Stimulated activated CD8-positive, alpha-beta memory T cell treated with anti-CD3 and anti-CD28 coated beads, Interleukin-2, amount 100 ng/mL, for 1 hour (primary cell): ENCODE measurements at places on chromosomes 12 and 14.
A peak's percentile ranks its signal among the peaks of the same experiment; 100 is the strongest.

GRCh38 chr12:56374726-56375597 lies 12.3 kb upstream of the APOF start:
- no peak for DNase-seq

DNA sequence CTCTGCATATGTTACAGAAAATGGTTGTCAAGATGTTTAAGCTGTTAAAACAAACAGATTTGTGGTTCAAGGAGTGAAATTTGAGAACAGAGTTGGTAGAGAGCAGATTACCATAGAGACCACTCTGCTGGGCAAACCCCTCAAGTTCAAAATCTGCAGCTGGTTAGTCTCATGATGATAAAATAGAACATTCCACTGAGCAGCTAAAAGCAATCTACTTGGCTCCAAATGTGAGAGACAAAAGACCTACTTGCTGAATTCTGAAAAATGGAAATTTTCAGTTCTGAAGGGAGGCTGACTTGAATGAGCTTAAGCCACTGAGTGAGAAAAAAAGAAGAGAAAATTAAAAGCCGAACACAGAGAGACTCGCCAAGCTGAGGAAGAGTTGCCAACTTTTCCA lies 519.3 kb downstream of the NOVA1 start:
- no peak for DNase-seq

- no peak for DNase-seq
Observed at GRCh38 chr12:32466187-32466586, 66.8 kb downstream of the FGD4 start.

- DNase-seq, result no peak
Observed at GRCh38 chr12:131448254-131448795, 262.6 kb upstream of the SFSWAP start.

DNA sequence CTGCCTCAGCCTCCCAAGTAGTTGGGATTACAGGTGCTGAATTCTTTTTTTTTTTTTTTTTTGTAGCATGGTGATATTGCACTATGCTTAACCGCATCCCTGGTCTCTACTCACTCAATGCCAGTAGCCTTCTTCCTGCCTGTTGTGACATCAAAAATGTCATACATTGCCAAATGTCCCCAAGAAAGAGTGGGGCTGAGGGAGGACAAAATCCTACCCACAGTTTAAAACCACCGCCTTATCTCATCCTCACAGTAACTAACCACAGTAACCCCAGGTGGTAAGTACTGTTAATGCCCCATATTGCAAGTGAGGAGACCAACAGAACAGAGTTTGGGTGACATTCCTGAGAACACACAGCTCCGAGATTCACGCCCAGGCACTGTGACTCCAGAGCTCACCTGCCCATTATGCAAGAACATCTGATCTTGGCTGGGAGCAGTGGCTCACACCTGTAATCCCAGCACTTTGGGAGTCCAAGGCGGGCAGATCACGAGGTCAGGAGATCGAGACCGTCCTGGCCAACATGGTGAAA lies 19.6 kb downstream of the MORN3 start:
- no peak for DNase-seq

DNA sequence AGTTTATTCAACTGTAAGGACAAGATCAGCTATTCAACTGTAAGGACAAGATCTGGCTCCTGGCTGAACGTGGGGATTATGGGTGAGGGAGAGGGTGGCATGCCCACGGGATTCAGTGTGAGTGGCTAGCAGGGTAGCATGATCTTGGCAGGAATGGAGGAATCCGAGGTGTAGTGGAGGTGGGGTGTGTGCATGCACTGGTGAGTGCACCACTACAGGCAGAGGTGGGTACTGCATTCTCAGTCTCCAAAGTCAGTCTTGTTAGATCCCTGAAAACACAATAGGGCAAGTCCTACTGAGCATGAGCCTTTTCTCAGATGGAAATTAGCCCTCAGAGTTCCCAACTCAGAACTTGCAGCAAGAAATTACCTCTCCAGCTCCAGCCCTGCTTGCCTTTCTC lies 32.2 kb upstream of the DCD start:
- no peak for DNase-seq

GRCh38 chr14:100237735-100238418 lies 1.1 kb upstream of the YY1 start:
- no peak for DNase-seq

- DNase-seq, result no peak
Observed at GRCh38 chr12:113373440-113373839, 15.1 kb downstream of the PLBD2 start.

- no peak for DNase-seq
Observed at GRCh38 chr14:44291366-44291915, 215.6 kb downstream of the FSCB start.

DNA sequence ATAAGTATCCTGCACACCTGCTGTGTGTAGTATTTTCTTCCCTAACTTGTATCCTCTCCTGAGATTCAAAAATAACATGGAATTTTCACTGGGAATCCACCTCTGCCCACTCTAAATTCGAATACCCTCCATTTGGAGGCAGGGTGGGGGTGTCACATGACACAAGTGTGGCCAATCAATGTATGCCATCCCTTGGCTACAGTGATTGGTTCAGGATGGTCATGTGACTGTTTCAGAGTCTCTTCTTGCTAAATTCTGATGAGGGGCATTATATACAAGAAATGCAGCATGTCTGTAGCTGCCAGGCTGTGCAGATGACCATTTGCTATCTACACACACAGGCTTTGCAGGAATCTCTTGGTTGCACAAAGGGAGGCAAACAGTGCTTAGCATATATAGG lies 86.8 kb upstream of the TMEM132C start:
- no peak for DNase-seq

- DNase-seq, result no peak
Observed at GRCh38 chr12:16389594-16389993, 42.1 kb downstream of the MGST1 start.

- DNase-seq, result no peak
Observed at GRCh38 chr12:6084261-6084968, 40.1 kb downstream of the VWF start.

GRCh38 chr12:104632724-104633201 lies 176.0 kb downstream of the CHST11 start:
- no peak for DNase-seq

- DNase-seq, result no peak
Observed at GRCh38 chr14:22097586-22098292, 424.1 kb upstream of the OR4E1 start.

GRCh38 chr12:43835264-43835655 lies 621 bp upstream of the TMEM117 start:
- no peak for DNase-seq

DNA sequence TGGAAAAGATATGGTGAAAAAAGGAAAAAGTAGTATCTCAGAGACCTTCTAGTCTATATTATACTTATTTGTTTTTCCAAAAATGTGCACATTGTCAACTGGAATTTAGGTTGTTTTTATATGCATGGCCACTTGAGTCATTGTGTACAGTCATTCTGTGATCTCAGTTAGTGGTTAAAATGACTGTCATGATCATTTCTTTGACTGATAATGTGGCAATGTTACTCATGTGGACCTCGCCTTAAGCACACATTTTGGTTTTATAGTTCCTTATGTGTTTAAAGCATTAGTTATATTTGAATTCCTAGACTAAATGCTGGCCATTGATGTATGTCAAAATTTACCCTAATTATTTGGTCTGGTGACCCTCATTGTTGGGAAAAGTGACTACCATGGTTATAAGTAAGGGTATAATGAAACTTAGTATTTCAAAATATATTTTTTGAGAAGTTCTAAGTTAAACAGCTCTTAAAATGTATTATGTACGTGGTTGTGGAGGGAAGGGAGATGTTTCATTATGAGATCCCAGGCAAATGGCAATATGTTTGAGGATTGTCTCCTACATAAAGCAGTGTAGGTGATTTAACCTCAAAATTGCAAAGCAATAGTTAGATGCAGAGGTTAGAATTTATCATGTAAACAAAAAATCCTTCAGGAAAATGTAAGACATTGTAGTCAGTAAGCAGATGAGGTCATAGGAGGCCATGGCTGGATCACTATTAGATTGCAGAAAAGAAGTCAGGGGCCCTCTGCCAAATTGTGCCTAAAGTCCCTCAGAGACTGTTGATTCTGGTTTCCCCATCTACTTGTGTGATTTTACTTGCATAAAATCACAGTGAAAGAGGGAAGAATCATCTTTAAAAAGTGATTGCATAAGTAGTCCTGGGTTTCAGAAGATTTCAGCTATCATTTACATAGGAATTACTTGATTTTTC lies 17.5 kb downstream of the PNMA1 start:
- DNase-seq, result no peak

DNA sequence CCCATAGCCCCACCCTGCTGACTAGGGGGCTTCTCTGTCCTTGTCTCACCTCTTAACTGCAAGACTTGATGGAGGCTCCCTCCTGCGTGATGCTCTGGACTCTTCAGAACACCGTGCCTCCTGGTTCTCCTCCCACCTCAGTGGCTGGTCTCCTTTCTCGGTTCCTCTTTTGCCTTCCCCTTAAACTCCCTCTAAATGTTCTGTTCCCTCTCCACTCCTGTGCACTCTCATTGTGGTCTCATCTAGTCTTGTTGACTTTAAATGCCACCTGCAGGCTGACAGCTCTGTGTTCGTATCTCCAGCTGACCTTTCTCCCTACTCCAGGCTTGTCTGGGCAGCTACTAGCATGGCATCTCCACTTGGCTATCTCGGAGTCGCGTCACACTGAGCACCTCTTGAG lies 28.3 kb downstream of the DYNC1H1 start:
- no peak for DNase-seq

GRCh38 chr14:99395909-99396530 lies 84.6 kb downstream of the SETD3 start:
- DNase-seq, result no peak

GRCh38 chr12:118524446-118524845 lies 148.1 kb downstream of the SUDS3 start:
- no peak for DNase-seq

GRCh38 chr12:7108003-7108795 lies 815 bp downstream of the C1RL start:
- peak; percentile 46 for DNase-seq

DNA sequence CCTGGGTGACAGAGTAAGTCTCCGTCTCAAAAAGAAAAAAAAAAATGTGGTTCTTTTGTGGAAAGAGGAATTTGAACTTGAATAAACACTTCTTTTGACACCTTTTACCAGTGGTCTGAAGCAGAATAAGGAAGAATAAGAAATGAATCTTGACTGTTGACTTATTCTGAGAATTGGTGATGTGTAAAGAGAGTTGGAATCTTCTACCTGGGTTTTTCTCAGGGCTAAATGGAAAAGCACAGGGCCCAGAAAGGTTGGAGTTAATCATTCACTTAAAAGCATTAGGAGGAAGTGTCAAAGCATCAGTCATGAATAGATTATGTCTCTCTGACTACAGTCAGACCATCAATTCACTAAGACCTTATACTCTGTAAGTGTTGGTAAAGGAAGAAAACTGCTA lies 13.9 kb downstream of the PNMA1 start:
- no peak for DNase-seq

DNA sequence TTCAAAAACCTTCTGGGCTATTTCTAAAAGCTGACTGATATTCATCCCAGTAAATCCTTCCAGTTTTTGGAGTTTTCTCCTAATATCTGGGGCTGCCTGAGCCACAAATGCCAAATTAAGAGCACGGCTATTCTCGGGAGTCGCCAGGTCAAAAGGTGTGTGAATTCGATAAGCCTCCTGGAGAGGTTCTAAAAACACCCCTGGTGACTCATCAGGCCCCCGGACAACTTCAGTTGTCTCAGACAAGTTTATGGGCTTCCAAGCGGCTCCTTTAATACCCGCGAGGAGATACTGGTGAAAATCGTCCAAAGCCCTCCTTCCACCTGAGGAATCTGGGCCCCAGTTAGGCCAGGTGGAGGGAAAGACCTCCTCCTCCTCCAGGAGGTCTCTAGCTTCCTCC lies 677.1 kb downstream of the TMEM121 start:
- DNase-seq, result no peak

DNA sequence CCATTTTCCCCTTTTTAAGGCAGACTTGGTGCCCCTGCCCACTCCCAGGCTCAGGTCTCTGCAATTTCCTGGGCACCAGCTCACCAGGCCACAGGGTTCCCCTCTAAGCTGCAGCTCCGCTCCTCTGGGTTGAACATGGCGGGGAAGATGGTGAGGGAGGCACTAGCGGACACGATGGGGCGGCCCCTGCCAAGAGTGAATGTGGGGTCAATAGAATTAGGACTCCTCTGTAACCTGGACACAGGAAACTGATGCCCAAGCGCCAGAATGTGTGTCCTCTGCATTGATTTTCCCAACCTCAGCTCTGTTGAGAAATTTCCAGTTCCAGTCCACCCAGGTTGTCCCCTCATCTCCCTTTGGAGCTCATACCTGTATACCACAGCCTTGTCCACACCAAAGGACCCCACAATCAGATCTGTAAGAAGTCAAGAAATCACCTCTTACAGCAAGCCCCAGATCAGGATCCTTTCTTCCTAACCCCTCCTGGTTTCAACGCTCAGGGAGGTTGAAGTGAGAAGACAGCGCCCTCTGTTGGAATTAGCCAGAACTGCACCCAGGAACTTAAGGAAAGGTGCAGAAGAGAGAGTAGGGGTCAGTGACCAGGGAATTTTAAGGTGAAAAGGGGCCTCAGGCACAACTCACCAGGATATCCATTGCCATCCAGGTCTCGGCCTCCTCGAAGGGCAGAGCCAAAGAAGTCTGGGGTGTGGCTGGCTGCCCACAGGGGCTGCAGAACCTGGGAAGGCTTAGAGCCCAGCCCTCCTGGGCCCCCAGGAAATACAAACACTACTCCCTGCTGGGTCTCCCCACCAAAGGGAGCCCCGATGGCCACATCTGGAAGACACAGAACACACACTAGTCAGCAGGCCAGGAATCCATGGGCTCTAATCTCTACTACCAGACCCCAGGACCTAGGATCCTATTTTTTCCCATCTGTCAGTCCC lies 14.7 kb downstream of the ITGA5 start:
- DNase-seq, result peak; percentile 33

GRCh38 chr12:44314007-44314500 lies 478.2 kb downstream of the TMEM117 start:
- DNase-seq, result no peak

DNA sequence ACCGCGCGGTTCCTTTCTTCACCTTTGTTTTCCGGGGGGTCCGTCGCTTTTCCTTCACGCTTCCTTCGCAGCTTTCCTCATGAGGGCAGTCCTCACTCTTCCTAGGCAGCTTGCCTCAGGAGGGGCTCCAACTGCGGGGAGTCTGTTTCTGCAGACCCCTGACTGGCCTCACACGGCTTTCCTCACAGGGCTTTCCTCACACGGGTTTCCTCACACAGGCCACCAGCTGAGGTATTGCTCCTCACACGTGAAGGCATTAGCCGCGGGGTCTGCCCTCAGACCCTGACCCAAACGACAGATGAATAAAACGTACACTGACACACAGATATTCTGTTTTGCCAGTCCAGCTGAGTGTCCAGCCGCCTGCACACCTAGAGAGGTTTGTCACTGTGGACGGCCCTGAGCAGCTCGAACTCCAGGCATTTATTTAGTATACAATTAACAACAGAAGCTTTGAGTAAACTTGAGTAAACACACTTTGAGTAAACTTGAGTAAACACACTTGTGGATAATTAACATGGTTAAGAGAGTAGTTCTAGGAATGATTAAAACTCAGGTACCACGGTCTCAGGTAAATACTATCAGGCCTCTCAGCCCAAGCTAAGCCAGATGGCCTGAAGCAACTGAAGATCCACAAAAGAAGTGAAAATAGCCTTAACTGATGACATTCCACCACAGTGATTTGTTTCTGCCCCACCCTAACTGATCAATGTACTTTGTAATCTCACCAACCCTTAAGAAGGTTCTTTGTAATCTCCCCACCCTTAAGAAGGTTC lies 16.1 kb upstream of the LYZ start:
- no peak for DNase-seq

- no peak for DNase-seq
Observed at GRCh38 chr14:74085828-74086227, 1.1 kb downstream of the LIN52 start.

- DNase-seq, result no peak
Observed at GRCh38 chr12:43912859-43913258, 77.0 kb downstream of the TMEM117 start.
